Sigmoid colon (tissue), 7 donors: ENCODE measurements at places on chromosomes 12 and 14. TPM values are rescaled to one million over a fixed set of nuclear protein-coding genes. Genes with fewer than 3 reads are reported as not detected.
A peak's percentile ranks its signal among the peaks of the same experiment; 100 is the strongest.

GRCh38 chr14:54854181-54854580 lies 48.4 kb downstream of the GCH1 start:
- DNase-seq: no peak

DNA sequence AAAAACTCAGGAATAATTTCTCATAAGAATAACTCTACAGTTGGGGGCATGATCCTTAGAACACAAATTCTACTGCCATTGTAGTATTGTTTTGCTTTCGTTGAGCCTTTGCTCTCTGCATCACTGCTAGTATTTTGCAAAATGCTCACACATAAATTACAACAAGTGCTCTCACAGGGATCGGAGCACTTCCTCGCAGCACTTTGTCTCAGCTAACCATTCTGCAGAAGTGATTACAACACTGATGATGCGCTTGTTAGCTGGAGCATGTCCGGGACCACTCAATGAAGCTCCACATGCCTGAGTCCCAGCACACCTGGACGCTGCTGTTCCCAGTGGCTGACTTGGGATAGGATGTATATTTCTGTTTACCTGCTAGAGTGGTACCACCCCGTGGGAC lies 31.6 kb downstream of the MOAP1 start:
- DNase-seq: no peak

DNA sequence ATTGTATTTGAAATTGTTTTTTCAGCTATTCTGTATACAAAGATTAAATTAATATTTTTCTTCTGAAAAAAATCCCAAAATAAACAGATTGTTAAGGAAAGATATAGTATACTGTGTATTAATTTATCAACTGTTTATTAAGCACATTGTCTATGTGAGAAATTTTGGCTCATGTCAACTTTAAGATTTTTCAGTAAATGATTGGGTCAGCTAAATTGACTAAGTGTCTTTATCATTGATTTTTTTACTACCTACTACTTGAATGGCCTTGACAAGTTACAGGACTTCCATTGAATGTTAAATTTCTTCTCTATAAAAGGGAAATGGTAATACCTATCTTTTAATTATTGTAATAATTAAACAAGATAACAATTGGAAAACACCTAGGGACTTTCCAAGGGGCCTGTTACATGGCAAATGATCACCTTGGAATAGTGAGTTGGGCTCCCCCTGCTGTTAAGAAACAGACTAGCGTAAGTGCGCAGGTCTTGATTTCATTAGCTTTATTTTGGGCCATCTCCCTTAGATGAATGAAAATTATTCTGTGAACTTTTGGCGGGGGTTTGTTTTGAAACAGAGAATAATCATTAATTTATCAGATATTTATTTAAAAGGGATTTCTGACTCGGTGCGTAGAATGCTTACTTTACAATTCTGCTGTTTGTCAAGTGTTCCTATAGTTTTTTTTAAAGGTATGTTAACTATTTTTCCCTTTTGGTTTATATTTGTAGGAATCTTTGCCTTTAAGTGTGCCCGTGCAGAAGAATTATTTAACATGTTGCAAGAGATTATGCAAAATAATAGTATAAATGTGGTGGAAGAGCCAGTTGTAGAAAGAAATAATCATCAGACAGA lies 14.5 kb upstream of the CCT2 start:
- peak; percentile 68 for DNase-seq

DNA sequence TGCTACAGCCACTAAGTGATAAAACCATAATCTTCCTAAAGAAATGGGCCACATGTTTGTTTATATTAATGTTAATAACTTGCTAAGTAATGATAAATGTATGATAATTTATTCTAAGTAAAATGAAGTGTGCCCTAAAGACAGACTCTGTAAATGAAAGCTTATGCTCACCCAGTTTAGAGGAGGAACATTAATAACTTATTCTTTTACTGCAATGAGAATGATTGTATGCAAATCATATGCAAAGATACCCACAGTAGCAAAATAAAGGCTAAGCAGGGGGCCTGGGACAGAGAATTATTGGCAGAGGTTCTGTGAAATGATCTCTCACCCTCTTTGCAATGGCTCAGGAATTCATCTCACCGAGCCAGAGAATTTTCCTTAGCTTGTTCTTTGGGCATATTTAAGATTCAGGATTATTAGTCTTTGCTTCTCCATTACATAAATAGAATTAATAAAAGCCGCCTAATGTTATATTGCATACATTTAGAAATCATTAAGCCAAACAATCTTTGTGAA lies 75.9 kb downstream of the TMEM132D start:
- no peak for DNase-seq

DNA sequence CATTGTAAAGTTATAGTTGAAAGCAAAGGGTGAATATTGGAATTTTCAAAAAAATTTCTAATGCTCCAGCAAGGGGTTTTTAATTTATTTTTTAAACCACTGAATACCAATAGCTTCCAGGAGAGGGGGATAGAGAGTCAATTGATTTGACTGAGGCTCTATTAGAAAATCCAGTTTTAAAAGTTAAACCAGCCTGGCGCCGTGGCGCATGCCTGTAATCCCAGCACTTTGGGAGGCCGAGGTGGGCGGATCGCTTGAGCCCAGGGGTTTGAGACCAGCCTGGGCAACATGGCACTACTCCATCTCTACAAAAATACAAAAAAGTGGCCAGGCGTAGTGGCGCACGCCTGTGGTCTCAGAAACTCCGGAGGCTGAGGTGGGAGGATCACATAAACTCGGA lies 150.1 kb downstream of the SLC38A4 start:
- DNase-seq: no peak

- DNase-seq: no peak
Measured at GRCh38 chr14:33229269-33229929, 290.7 kb downstream of the NPAS3 start.

- no peak for DNase-seq
Measured at GRCh38 chr12:60830381-60830780, 1234.6 kb downstream of the SLC16A7 start.

- no peak for DNase-seq
Measured at GRCh38 chr12:90585640-90586304, 369.2 kb downstream of the CCER1 start.

GRCh38 chr12:53998110-53998899 lies 1.7 kb upstream of the HOXC9 start:
- no peak for DNase-seq

GRCh38 chr12:131365821-131366260 lies 345.0 kb upstream of the SFSWAP start:
- DNase-seq: peak; percentile 54

GRCh38 chr14:30678926-30679431 lies 56.9 kb downstream of the SCFD1 start:
- no peak for DNase-seq

DNA sequence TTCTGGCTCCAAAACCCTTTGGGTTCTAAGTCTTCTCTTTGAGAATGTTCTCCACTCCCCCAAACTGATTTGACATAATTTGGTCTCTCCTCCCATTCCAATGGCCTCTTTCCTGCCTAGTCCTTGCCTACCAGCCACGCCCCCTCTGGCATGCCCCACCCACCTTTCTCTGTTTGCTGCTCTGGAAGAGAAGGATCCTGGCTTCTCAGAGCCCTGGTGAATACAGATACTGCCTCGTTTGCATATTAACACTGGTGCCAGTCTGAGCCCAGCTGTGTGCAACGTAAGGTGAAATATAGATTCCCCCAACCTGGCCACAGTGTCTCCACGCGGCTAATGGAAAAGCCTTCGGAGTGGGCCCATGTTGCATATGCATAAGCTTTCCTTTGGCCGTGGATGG lies 79.7 kb downstream of the PAPOLA start:
- DNase-seq: no peak

DNA sequence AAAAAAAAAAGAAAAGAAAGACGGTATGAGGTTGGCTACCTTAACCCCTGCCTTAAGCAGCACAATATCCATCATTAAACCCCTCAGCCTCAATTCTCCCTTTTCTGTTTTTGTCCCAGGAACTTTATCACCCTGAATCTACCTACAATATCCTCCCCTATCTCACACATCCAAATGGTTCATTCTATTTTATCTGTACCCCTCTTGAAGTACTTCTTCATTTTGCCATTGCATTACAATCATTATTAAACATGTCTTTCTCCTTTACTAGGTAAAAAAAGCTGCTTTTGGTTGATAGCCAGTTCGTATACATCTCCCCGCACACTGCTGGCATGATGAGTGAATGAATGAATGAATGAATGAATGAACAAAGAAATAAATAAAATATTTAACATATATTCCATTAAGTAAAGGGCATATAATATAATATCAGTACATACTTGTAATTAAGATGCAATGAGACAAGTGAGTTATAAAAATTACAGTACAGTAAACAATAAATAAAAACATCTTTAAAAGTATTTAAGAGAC lies 364 bp upstream of the GPR65 start:
- DNase-seq: no peak

- DNase-seq: no peak
Measured at GRCh38 chr12:57208631-57209282, 7.8 kb upstream of the NXPH4 start.

DNA sequence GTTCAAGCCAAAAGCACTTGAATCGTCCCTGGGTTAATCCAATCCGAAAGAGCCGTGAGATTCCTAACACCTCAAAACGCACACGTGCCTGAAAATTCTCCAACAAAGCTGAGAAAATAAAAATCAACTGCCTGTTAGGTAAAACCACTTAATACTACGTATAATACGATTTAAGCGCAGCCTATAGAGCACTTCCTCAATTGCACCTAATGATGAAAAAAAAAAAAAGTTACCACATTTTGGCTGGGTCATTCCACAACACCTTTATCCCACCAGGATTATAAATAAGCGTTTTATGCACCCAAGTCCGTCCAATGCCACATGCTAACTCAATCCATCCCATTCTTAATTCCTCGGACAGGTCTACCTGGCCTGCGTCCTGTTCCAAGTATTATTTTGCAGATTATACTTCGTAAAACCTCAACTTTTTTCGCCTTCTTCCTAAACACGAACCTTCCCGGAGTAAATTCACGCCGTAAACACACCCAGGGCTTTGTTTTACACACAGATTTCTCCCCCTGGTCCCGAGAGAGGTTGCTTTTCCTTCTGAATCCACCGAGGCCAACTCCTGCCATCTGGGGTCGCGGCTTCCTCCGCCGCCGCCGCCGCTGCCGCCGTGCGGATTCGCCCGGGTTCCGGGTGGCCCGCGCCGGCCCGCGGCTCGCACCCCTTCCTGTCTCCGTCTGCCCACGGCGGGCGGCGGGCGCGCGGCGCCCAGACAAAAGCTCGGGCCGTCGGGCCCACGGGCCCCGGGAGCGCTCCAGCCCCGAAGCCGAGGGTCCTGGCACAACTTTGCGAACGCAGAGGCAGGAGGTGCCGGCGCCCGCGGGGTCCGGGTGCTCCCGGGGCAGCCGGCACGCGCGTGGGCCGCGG lies 66.2 kb downstream of the RNF34 start:
- no peak for DNase-seq

- DNase-seq: no peak
Measured at GRCh38 chr12:1994429-1995143, 9.7 kb downstream of the DCP1B start.

- no peak for DNase-seq
Measured at GRCh38 chr12:3278681-3279414, 201.7 kb downstream of the TSPAN9 start.

DNA sequence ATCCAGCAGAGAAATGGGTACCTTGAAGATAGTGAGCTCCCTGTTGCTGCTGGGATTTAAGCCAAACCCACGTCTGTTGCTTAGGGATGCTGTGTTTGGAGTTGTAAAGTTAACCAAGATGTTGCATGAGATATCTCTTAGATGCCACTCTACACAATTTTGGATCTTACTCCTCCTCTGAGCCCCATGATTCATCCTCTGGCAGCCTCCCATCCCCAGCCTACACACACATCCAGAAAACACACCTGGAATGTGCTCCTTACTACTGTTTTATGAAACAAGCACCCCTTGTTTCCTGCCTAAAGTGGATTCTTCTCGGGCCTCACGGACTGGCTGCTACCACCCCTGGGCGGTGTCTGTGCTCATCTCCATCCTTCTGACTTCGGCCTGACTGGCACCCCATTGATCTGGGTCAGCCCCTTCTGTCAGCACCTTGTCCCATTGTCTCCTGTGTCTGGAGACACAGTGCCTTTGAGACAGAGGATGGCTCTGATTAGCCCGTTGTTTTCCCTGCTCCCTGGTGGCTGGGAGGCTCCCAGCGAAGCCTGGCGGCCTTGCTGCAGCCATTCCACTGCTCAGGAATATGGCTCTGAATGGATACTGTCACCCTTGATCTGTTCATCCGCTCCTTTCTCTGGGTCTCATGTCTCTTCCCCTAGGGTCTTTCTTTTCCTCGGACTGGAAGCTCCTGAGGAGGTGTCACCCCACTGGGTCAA lies 24.3 kb downstream of the TSPAN9 start:
- no peak for DNase-seq

DNA sequence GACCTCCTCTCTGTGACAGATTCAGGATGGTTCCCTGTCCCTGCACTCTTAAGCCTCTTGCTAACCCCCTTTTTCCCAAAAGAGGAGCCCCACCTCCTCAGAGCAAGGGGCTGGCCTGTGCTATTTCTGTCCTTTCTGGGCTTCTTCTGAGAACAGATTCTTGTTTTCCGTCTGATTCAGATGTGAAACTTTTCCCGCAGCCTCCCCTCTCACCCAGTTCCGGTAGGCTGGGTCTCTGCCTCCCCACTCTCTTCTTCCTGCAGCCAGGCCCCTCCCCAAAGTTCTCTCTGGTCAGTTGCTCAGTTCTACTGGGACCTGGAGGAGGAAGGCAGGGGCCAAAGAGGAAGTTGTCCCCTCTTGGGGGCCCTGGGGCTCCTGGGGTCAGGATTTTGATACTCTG lies 11.8 kb downstream of the PDE1B start:
- peak; percentile 87 for DNase-seq

DNA sequence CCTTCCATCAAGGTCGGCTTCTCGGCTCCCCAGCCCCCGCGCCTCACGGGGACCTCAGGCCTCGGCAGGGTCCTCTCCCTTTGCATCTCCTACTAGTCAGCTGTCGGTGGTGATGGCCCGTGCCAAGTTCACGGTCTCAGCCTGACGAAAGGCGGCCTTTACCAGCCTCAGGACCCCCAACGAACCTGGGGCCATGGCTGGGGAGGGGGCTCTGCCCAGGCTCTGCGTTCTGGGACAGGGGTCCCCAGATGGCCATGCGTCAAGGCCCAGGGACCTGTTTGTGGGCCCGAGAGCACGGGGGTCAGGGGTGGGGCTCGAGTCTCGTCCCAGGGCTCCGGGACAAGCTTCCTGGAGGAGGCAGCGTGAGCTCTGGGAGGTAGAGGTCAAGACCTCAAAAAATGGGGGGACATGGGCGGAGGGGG lies 32.8 kb upstream of the DEGS2 start:
- DNase-seq: peak; percentile 70

DNA sequence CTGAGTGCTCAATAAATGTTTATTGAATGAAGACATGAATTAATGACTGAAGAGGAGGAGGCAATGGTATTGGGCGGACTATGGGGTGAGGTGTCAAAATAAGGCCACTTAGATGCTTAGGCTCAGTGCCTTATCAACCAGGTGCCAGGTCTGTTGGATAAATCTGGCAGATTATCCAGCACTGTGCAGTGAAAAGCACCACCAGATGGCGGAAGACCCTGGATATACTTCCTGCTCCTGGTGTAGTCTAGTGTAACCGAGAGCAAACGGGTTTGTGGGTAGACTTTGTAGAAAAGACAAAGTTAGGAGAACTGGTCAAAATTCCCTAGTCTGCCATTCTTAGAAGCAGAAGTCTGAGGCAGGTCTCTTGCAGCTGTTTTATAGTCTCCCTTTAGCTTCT lies 306.3 kb downstream of the ATP23 start:
- DNase-seq: no peak

Gene SLC35F4
- total RNA-seq: not detected

Gene ACOT2
- total RNA-seq: 117 TPM

Gene PLBD1
- total RNA-seq: 10.0 TPM

Gene STON2
- 13.9 TPM for total RNA-seq

Gene MMP19
- 18.0 TPM for total RNA-seq
